ENCODE measurements at places on chromosomes 3 and 15.

GRCh38 chr3:44301746-44302145, 36.8 kb upstream of the TCAIM start:
- no peak for DNase-seq

- DNase-seq = no peak
Measured at GRCh38 chr15:56672721-56673120, 60.6 kb downstream of the ZNF280D start.

DNA sequence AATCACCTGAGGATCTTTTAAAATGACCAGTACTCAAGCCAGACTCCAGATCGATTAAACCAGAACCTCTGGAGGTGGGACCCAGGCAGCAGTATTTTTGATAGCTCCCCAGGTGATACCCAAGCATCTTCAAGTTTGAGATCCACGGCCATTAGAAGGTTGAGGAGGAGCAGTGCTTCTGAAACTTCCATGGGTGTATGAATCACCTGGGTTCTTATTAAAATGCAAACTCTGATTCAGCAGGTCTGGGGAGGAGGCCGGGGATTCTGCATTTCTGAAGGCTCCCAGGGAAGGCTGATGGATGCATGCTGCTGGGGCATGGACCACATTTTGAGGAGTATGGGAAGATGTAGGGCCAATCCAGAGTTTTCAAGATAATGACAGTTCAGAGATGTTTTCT, 55.4 kb downstream of the ATG7 start:
- no peak for DNase-seq

DNA sequence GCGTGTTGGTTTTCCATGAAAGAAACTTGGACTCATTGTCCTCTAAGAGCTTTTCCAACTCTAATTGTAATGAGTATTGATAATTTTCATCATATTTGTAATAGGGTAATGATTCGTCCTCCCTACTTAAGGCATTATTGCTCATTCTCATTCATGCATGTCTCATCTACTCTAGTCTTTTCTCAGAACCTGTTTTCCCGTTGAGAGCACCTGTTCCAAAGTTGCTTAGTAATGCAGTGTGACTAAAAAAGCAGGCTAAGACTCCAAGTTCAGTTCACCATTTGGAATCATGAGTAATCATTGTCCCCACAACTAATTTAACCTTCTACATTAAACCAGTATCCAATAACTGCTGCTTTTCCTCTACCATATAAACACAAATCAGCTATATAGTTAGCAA, 84.0 kb downstream of the FILIP1L start:
- no peak for DNase-seq

DNA sequence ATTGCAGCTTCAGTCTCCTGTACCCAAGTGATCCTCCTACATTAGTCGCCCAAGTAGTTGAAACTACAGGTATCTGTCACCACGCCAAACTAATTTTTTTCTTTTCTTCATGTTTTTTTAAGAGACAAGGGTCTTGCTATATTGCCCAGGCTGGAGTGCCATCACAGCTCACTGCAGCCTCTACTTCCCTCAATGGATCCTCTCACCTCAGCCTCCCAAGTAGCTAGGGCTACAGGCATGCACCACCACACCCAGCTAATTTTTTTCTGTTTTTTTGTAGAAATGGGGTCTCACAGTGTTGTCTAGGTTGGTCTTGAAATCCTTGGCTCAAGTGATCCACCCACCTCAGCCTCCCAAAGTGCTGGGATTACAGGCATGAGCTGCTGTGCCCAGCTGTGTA, 89.5 kb downstream of the ZNF609 start:
- no peak for DNase-seq

GRCh38 chr15:95853350-95853749, 477.1 kb upstream of the NR2F2 start:
- DNase-seq = no peak

DNA sequence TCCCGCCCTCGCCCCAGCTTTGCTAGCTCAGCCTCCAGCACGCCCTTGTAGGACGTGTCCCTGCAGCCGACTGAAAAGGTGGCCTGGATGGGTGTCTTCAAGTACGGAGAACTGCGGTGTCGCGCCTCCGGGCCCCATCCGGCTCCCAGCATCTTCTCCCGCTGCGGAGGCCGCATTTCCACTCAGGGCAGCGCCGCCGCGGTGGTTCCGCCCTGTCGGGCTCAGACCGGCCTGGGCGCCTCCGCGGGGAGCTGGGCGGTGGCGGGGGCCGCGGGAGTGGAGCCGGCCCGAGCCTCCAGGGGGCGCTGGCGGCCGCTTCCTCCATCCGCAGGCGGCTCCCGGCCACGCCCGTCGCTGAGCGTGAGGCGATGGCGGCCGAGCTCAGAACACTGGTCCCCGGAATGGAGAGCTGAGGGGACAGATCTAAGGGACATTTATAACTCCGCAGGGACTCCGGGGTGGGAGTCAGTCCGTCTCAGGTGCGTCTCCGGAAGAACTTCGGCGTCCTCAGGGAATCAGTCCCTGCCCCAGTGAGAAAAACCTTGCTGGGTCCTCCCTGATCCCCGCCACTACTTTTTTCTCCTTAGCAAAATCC, 13.6 kb upstream of the SMCO1 start:
- peak; percentile 91 for DNase-seq

GRCh38 chr15:48459571-48460442, 128.6 kb downstream of the DUT start:
- DNase-seq = no peak

- no peak for DNase-seq
Measured at GRCh38 chr3:146157325-146158060, 3.5 kb downstream of the PLOD2 start.

DNA sequence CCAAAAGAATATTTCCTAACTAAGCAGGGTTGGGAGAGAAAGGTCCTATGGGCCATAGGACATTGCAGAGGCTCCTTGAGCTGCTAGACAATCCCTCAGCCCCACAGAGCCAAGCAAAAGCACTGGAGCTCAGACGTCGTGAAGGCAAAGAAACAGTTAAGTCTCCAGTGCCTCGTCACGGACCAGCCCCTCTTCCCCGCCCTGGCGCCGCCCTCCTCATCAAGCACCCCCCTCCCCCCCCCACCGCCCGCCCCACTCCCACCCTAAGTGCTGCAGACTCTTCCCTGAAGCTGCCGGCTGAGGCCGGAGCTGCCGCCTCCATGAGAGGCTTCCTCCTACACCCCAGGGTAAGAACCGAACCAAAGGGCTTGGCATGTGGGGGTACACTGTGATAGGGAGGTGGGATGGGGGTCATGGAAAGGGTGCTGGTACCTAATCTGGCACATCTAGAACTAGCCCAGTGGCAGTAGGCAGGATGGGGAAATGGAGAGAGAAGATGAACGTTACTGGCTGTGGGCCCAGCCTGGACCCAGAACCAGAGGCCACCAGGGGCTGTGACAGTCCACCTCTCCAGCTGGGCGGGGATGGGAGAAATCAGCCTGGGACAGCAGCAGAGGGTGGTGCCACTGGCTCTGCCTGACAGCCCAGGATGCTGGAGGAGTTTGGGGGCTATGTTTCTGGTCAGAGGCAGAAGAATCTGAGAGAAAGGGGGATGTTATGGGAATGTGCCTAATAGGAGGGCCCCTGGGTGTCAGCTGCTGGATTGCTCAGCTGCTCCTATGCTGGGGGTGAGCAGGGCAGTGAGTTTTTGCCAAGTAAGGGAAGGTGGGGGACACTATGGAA, at the start of gene MAP1A:
Gene MAP1A, plus strand, starts transcription at position 255 of the 843 bp plus-strand sequence. CDS start 3,866 bp downstream, outside the sequence.
- no peak for DNase-seq

DNA sequence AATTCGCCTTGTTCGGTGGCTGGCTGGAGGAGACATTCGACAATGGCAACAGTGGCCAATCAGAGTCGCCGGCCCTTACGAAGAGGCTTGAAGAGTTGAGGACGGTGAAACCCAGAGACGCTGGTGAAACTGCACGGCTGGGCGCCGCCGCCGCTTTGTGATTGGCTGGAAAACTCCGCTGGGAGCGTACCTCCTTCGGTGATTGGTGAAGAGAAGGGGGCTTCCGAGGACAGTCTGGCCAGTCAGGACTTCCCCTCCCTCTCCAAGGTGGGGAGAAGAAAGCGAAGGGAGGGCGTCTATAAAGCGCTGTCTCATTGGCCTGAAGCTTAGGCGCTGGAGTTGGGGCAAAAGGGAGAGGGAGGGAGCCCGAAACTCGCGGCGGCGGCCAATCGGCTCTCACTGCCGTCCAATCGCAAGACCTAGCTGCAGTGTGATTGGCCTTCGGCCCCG, 554 bp upstream of the GSK3B start:
- peak; percentile 92 for DNase-seq

- DNase-seq = no peak
Measured at GRCh38 chr3:79461129-79461792, 306.5 kb downstream of the ROBO1 start.

GRCh38 chr3:126300761-126301481, 56.3 kb downstream of the KLF15 start:
- peak; percentile 3 for DNase-seq

- DNase-seq = no peak
Measured at GRCh38 chr3:45425237-45425933, 37.0 kb downstream of the LARS2 start.

GRCh38 chr3:182633186-182633585, 160.1 kb upstream of the ATP11B start:
- no peak for DNase-seq

- no peak for DNase-seq
Measured at GRCh38 chr3:27675287-27675686, 46.8 kb downstream of the EOMES start.

DNA sequence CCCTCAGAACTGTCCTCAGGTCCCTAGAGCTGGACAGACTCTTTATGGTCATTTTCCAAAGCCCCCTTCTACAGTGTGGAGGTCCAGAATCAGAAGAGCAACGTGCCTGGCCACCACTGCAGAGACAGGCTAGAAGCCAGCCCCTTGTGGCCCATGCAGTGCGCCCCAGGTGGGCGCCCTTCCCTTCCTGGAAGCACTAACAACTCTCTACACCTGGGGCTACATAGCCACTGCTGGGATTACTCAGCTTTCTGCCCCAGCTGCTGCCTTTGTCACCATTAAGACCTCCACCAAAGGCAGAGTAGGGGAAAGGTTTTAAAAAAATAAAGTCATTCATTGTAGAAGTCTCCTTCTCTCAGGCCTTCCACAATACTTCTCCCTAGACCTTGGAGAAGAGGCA, 2.3 kb downstream of the RASGRP1 start:
- peak; percentile 20 for DNase-seq

- DNase-seq = no peak
Measured at GRCh38 chr3:197297002-197297401, 1.4 kb downstream of the DLG1 start.

DNA sequence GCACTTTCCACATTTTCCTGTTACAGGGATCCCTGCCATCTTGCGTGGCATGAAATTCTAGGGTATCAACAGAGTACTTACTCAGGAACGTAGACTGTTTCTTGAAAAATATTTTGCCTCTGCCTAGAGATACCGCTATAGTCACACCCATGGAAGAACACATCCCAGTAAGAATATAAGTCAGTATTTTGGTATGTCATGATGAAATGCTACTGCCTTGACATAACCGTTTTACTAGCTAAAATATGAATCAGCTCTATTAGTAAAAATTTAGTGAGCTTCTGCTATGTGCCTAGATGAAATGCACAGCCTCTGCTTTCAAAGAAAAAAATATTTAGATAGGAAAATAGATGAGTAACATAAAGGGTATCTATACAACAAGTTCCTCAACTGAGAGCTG, 276.4 kb downstream of the TBC1D5 start:
- no peak for DNase-seq

DNA sequence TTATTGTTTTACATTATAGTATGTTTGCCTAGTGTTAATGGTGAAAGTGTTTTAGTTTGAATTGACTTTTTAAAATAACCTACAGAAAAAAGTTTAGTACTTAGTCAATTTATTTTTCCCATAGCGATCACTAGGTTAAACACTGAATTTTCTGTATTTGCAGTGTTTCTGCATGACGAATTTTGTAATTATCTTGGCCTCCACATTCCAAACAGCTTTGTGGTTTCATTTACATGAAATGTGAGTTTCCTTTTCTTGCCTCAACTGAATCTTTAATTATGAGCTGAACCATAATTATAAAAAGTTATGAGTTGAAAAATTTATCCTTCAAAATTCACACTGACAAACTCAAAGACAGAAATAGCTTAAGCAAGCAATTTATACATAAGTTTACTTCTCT, 235.5 kb downstream of the CTNNB1 start:
- DNase-seq = no peak

DNA sequence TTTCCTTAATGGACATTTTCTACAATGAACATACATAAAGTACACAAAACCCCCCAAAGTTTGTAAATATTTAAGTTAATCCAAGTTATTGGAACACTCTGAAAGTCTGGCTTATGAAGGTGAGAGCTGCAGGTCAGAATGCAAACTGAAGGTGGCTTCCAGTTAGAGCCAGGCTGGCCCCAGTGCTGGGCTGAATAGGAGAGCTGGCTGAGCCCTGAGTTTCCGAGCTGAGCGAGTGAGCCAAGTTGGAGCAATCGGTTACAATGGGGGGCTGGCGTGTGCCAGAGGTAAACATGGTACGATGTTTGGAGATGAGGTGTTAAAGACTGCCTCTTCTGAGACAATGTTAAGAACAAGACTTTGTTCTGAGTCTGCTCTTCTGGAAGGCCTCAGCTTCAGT, 230.8 kb upstream of the MCTP2 start:
- DNase-seq = no peak

DNA sequence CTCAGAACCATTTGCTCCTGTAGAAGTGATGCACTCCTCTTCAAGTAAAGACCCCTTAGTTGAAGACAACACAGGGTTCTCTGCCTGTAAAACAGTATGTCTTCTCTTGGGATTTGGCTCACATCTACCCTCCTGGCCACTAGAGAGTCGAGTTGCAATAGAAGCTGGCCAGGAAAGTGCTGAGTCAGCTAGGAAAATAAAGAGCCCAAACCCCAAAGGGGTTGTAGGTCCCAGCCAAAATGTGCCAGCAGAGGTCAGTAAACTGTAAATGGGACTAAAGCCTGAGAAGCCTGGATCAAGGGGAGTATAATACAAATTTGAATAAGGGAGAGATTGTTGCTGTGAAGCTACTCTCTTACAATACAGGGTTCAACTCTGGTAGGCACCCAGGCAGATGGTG, 37.2 kb upstream of the THBS1 start:
- no peak for DNase-seq

DNA sequence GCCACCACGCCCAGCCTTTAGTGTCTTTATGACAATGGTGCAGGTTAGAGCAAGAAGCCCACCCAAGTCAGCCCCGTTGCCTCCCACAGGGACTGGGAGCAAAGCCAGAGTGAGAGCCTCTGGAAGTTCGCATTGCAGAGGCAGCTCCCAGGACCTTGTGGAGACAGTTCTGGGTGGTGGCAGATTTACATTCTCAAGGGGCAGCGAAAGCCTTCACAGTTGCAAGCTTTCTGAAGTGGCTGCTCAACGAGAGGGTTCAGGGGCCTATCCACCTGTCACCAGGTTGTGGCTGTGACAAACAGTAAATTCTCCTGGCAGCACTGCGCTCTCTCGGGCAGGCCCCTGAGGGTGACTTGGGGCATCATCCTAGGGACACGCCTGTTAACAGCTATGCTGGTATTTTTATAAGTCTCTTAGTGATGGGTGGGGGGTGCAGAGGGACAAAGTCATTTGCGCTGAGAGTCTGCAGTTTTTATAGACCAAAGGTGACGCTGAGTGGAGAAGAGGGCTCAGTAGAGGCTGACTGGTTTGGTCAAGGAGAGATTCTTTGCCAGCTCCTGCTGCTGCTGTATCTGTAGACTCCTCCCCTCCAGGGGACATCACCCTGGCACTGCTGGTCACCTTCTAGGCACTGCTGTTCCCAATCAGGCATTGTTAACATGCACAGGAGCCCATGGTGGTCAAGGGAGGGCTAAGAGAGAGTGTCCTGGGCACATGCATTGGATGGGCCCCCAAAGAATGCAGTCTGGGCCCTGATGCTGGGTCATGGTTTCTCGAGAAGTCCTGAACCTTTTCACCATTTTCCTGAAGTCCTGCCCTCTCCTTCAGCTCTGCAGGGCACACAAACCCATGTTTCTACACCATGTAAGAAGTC, 57.5 kb upstream of the KLF13 start:
- DNase-seq = no peak

GRCh38 chr15:48974882-48975281, 11.2 kb upstream of the SHC4 start:
- no peak for DNase-seq
